ENCODE measurements at places on chromosomes 6 and 20.

DNA sequence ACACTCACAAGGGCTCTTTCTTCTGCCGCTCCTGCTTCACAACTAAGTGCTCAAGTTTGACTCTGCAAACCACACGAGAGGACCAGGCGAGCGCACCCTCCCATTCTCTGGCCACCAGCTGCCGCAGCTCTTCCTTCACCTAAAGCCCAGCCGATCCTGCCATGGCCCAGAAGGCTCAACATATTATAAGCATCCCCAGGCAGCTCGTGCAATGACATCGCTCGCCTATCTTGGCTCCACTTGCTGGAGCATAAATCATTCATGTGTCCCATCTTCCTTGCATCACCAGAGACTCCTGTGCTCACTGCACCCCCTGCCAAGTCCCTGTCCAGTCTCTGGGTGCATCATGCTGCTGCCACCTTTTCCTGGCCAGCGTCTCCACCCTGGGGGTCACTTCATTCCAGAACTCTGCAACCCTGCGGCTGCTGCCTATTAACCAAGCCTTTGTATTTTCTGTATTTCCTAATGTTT lies 59.0 kb downstream of the PSMG4 start:
- DNase-seq, result no peak

DNA sequence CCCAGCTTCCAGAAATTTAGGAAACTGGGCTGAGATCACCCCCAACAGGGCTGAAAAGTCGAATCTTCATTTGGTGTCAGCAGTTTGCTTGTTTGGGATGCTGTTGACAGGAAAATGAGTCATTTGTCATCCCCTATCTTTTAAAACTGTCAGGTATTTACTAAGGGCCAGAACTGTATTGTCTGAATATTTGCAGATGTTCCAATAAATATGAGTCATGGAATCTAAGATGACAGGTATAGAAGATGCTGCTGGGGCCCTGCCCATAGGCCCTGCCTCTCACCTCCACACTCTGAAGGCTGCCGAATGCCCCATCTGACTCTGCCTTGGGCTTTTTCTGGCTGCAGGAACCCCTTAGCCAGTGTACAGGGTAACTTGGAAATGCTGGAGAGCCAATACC lies 3.9 kb downstream of the ETV7 start:
- DNase-seq, result no peak

DNA sequence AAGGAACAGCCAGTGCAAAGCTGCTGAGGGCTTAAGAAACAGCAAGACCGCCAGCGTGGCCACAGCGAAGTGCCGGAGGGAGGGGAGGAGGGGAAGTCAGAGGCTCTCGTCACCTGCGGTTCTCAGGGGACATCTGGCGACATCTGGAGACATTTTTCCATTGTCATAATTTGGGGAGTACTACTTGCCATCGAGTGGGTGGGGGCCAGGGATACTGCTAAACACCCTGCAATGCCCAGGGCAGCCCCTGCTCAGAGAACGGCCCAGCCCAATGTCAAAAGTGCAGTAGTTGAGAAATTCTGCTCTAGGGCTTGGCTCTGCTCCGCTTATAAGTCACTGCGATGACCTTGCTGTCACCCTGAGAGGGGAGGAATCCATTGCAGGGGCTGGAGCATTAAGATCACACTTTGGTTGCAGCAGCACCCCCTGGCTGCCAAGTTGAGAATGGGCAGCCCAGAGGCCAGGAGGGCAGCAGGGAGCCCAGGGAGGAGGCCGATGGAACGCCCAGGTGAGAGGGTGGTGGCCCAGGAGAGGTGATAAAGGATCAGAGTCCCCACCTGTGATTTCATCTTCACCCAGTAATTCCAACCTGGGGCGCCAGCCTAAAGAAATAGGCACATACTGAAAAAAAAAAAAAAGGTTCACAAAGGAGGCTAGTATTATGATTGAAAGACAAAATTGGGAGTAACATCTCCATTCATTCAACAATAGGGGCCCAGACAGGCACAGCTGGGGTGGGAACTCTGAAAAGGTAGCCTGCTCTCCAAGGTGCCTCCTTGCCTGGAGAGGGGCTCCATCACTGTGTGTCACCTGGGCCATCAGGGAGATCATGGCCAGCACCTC lies 218.2 kb downstream of the BMP7 start:
- peak; percentile 4 for DNase-seq

DNA sequence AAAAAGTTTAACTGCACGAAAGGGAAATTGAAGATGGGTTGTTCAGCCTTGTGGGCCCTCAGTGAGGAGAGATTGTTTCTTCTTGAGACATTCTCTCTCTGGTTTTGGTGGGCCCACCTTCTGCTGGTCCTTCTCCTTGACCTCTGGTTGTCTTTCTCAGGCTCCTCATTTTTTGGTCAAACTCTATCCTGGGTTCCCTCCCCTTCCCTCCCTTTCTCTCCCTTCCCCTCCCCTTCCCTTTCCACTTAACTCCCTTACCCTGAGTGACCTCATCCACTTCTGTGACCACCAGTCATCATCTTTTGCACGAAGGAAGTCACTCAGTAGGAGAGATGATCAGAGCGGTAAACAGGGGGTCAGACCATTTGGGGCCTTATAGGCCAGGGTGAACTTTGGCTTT lies 71.5 kb upstream of the RALY start:
- DNase-seq, result no peak

GRCh38 chr6:38871741-38872568 lies 156.8 kb downstream of the DNAH8 start:
- DNase-seq, result peak; percentile 64

DNA sequence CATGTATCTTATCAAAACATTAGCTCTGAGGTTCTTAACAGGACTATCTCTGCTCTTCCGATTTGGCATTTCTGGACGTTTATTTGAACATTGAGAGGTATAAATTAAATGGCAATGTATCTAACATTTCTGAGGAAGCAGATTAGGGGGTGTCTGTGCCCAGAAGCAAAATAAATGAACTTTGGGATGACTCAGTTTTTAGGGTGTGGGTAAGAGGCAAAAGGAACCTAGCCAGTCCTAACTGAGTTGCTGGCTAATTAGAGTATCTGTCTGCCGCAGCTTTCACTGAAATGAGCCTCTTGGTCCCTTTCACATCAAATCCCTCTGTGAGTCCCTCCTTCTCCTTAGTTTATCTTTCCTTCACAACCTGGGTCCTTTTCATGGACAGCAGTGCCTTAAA lies 1.1 kb downstream of the RNF144B start:
- no peak for DNase-seq

GRCh38 chr6:90425161-90425641 lies 128.6 kb upstream of the BACH2 start:
- DNase-seq, result no peak

GRCh38 chr6:166541366-166541765 lies 45.1 kb downstream of the RAMACL start:
- DNase-seq, result no peak

DNA sequence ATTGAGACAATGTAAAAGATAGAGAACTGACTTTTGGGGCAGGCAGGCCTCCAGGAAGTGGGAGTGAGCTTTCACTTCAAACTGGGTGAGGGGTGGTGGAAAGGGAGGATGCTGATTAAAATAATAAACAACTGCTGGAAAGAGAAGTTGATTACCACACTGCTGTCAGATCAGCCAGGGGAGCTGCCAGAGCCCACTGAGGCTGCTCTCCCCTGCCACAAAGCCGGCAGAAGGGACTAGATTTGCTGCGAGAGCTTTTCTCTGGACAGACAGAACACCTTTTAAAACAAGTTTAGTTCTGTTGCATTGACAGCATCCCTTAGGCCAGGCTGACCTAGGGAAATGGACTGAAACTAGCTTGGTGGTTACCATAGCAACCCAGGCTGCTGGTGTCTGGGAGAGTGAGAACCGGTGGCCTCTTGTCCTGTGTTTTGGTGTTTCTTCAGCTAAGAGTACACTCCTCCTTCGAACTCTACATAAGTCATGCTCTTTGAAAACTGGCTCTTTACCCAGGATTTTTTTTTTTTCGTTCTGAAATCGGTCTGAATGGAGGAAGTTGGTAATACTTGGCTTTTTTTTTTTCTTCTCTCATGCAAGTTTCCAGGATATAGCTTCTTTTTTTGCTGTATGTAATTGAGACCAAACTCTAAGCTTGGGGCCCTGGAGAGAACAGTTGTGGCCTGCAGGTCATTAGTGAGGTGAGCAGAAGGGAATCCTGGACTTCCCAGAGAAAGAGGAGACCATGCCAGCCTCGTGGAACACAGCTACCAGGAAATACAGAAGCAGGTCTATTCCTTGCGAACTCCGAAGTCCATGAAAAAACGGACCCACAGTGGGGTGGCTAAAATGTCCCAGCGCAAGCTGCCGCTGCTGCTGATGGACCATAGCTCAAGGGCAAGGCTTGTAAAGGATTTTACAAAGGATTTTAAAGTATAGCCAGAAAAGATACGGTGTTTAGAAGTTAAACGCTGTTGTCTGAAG lies 374.4 kb downstream of the UTRN start:
- DNase-seq, result no peak

GRCh38 chr6:11413728-11414127 lies 123.8 kb upstream of the TMEM170B start:
- DNase-seq, result no peak

GRCh38 chr6:30997301-30997700 lies 13.0 kb upstream of the MUC22 start:
- no peak for DNase-seq

DNA sequence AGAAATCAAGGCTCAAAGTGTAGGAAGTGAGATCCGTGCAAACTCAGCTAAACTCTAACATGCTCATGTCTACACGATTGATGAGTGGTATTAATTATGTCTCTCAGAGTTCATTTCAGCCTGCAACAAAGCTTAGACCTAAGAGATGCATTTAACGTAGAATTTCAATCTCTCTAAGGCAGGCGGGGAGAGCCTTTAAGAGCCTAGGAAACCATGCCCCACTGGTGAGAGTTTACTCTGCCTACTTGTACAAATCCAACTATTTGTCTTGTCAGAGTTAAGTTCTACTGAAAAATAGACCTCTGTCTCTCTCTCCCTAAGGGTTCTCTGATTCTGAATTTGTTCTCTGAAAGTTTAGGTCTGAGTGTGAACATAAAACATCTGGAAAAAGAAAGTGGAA lies 100.9 kb downstream of the SPTLC3 start:
- DNase-seq, result no peak

DNA sequence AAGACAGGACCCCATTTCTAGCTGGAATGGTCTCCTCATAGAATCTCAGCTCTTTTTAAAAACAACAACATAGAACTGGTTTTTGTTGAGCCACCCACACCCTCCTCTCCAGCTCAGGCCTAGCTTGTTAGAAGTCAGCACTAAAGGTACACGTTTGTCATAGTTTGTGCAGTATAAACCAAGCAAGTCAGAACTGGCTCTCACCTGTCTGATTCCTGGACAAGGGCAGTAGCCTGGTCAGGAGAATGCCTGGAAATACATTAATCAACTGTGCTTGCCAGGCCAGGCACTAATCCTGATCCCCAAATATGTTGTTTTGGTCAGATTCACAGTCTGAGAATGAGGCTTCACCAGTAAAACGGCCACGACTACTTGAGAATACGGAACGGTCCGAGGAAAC lies 296.7 kb downstream of the ZFAND3 start:
- no peak for DNase-seq

DNA sequence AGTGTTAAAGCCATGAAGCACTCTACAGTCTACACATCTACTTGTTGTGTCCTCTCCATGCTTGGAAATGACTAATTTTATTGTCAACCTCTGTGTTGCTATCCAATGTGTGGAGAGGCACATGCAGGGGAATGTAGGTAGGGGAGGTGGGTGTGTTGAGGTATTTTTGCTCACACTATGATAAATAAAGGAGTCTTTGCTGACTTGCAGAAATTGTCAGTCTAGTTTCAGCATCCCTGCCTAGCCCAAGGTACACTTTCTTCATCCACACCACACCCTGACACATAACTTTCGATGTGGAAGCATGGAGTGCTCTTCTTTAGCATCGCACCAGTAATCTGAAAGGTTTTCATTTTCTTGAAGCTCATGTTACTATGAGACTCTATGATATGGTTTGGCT lies 264.0 kb downstream of the TRDN start:
- no peak for DNase-seq

DNA sequence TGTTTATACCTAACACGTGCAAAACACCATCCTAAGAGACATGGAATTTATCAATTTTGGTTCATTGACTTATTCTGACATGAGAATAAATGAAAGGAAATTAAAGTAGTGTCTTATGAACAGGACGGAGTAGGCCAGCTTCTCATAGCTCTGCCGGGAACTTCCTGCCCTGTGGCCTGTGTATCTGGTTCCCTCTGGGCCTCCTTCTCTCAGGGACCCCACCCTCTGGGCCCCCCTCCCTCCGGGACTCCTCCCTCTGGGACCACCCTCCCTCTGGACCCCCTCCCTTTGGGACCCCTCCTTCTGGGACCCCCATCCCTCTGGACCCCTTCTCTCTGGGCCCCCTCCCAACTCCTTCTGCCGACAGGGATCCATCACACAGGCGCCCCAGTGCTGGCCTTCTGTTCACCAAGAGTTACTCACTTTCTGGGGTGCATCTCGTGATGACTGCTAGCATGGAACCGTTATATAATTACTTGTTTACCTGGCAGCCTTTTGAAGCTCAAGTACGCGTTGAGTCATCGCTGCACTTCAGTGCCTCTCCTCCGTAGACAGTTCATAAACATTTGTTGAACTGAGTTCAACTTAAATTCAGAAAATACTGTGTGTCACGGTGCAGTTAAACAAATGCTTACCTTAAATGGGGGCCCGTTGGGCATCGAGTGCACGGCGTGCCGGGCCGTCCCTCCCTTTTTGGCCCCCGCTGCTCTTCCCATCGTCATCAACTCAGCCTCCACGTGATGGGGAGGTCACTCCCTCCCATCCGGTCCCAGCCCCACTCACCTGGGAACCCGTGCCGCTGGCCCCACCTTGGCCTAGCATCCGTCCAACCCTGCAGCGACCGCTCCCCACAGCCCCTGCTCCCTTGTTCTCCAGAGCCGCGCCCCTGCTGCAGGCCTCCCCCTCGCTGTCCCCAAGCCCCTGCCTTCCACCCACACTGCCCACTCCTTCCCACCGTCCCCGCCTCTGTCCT lies 8.1 kb downstream of the CCR6 start:
- no peak for DNase-seq

GRCh38 chr20:38926934-38927616 lies 858 bp downstream of the FAM83D start:
- DNase-seq, result no peak

- no peak for DNase-seq
These were observed 207.7 kb upstream of the DTNBP1 start for GRCh38 chr6:15870333-15871043.

- no peak for DNase-seq
These were observed 45.8 kb upstream of the PNRC1 start for GRCh38 chr6:89034586-89035251.

- no peak for DNase-seq
These were observed 48.1 kb upstream of the MDGA1 start for GRCh38 chr6:37745748-37746147.
